RWPE1 (cell line): ENCODE measurements at places on chromosomes 1 and 21.

DNA sequence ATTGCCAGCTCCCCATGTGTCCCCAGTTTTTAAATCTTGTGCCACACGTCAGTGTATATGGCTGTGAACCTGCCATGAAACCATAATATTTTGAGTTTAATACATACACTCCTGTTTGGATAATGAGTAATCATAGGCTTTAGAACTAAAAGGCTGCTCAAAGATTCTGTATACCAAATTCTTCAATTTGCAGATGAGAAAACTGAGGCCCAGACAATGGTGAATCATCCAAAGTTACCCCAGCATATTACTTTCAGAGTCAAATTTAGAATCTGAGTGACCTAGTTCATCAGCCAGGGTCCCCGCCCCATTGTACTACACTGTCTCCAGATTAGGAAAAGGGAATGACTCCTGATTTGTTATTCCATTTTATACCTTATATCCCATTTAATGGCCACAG lies 224.6 kb downstream of the FGGY start:
- no peak for DNase-seq

DNA sequence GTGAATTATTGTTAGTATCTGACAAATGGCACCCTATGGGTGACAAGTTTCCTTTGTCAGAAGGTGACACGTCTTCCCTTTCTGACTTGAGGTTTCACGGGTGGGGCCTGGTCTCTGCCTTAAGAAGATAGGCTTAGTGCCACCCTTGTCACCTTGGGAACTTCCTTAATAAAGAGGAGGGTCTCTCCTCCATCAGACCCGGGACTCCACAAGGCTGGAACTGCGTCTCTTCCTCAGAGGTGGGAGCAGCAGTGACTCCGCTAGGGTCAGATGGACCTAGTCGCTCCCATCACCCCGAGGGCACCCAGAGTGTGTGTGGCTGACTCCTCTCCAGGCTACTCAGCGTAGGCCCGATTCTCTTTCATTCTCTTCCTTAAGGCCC lies 774 bp upstream of the WDTC1 start:
- DNase-seq = no peak

- DNase-seq = no peak
Measured at GRCh38 chr1:100512803-100513352, 25.1 kb upstream of the GPR88 start.

DNA sequence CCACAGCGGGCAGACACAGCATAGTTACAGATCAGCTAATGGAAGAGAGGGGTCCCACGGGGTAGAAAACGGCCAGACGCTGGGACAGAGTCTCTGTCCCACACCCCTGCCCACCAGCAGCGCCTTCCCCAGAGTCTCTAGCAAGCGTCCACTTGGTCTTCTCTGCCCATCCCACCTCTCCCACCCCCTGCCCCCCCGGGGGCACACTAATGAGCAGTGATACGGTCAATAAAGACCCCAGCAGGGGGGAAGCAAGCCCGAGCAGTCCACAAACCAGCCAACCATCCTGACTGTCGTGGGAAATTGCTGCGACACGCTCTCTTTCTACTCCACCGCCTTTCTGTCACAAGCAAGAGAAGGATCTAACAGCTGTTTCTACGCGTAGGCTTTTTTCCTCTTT lies 374.7 kb downstream of the NPHP4 start:
- DNase-seq = no peak

DNA sequence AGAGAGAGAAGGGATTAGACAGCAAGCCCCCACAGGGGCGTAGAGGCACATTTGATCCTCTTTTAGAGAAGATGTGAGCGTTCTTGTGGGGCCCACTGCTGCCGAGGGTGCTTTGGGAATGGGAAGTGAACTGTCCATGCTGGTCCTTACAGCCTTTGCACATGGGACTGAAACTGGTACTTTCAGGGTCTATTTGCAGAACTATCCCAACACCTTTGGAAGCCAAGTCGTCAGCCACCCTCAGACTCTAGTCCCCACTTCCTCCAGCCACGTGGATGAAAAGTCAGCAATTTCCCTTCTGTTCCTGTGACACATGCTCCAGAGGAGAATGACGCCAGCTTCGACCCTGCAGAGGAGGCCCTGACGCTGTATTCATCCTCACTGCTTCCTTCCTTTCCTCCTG lies 2.6 kb upstream of the RAB7B start:
- DNase-seq = no peak

DNA sequence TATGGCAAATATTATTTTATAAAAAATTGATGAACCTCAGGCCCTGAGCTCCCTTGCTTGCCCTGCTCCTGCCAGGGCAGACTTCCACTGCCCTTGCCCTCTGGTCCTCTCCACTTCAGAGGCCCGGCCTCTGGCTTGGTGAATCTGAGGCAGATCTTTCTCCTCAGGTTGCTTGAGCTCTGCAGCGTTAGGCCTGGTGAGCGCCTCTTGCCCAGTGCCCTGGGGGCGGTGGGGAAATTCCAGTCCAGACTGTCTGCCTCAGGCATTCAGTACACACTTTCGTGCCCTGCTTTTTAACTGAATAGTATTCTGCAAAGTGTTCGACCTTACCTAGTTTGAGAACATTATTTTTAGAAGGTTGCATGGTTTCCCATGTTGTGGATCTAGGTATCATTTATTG lies 98.2 kb downstream of the PCBP3 start:
- no peak for DNase-seq

GRCh38 chr1:117535821-117536220 lies 70.0 kb upstream of the TENT5C start:
- no peak for DNase-seq

DNA sequence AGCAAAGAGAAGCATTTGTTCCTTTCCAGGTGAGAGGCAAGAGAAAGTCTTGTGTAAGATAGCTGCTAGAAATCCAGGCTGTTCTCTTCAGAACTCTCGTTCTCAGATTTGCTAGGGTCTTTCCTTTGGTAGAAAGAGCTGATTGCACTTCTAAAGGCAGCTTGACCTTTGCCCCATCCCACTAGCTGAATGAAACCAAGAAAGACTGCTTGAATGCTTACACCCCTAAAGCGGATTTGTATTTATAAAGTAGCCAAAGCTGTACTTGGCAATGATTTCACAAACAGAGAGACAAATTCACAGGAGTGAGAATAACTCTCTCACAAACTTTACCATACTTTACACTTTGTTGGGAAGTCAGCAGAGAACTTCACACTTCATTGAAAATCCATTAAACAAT lies 424.1 kb downstream of the TTLL7 start:
- DNase-seq = no peak

GRCh38 chr21:21434944-21435343 lies 436.7 kb downstream of the NCAM2 start:
- DNase-seq = no peak

DNA sequence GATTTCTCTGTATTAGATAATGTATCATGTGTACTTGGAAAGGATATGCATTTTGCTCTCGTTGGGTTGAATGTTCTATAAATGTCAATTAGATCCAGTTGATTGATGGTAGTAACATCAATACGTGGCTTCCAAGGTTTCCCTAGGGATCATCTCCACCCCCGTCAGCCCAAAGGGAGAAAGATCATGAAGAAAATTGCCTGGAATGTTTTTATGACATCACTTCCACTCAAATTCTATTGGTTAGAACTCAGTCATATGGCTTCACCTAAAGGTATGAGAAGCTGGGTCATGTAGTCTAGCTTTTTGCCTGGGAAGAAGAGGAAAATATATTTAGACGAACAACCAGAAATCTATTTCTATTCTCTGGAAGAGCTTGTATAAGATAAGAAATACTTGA lies at the start of gene C1orf185:
TSS of gene C1orf185 (plus strand) at position 253 of the 400 bp plus-strand sequence. CDS start at position 259, 6 bp downstream.
- no peak for DNase-seq

DNA sequence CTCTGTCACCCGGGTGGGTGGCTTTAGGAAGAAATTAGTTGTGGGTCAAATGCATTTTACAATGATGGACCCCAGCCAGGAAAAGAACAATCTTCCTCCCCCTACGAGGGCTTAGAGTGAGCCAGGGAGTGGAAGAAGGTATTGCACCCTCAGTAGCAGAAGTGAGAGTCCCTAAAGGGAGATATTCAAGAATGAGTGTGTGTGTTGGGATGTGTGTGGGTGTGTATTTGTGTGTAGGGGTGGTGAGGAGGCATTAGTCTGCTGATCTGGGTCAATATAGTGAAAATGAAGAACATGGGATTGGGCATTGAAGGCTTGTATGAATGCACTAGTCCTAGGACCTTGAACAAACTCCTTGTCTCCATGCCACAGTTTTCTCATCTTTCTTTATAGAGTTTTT lies 85.2 kb upstream of the RUNX1 start:
- no peak for DNase-seq

- no peak for DNase-seq
Measured at GRCh38 chr1:22787636-22788035, 77.0 kb downstream of the EPHB2 start.

DNA sequence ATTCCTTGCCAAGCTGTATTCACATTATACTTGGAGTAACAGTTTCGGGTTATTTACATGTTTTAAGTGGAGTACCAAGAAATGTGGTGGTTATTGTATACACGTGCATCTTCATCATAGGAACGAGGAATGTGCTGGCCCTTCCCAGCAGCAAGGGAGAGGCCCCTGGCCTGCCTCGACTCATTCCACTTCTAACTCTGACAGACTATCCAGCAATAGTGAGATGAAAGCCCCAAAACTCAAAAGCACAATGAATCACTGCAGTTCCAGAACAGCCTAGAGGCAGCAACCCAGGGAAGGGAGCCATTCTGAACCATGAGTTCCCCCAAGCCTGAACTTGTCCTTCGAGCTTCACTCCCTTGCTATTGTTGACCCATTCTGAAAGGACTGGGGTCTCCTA lies 23.1 kb downstream of the FAM89A start:
- peak; percentile 49 for DNase-seq

GRCh38 chr1:91876040-91876470 lies 9.9 kb downstream of the TGFBR3 start:
- no peak for DNase-seq

DNA sequence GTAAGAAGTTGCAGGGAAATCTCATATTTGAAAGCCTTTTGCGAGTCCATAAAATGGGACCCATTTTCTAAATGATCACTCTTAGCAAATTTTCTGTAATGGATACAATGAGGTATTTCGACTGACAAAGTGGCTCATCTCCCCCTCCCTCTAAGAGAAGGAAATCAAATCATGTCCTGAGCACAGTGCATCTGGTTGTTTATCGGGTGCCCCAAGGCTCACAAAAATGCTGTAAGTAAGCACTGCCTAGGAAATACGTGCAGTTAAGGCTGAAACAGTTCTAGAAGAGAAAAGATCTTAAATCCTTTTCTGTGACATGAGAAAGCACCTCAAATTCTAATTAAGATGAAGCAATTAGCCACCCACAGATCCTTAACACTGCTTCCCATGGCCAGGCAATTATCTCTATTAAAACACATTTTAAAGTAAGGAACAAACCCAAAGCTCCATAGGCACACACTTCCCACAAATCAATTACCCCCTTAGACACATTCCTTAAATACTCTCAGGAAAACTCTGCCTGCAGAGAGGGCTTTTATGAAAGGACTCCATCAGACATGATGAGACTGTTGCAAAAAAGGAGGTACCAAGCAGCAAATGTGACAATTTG lies 216.3 kb downstream of the KCNH1 start:
- DNase-seq = no peak

GRCh38 chr1:245087723-245088122 lies 67.1 kb upstream of the KIF26B start:
- no peak for DNase-seq

DNA sequence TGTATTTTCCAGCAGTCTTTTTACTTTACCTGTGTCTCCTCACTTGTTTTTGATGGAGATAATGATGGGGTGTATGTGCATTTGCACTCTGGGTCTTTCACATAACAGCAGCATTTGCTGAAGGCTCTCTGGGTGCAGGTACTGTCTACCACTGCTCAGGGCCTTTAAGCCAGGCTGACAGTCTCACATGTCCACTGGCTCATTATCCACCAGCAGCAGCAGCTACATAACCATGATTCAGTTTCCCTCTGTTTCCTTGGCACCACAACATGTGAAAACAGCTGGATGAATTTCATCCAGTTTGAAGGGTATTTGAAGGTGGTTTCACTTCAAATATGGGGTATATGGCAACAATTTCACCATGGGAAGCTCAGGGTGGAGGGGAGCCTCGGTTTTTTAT lies 41.2 kb upstream of the ROR1 start:
- DNase-seq = no peak

DNA sequence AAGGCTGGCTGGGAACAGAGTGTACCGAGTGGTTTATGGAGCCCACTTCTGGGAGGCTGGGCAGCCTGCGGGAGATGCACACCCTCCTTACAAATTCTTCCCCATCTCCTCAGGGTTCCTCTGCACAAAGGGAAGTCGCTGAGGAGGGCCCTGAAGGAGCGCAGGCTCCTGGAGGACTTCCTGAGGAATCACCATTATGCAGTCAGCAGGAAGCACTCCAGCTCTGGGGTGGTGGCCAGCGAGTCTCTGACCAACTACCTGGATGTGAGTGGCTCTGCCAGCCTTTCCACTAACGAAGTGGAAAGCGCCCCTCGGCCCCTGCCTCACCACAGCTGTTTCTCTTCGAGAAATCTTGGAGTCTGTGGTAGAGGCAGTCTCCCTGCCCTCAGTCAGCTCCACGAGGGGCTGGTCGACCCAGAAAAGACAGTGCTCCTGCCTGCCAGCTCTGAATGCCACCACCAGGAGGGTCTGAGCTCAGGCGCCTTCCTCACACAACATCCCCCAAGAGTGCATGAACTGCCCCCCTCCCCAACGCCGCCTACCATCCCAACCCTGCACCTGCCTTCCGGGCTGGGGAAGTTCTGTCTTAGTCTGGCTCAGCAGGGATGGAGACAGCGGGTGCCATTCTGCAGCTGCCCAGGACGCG lies 31.8 kb downstream of the PROK1 start:
- no peak for DNase-seq

GRCh38 chr1:91651243-91651642 lies 150.6 kb downstream of the CDC7 start:
- DNase-seq = no peak

DNA sequence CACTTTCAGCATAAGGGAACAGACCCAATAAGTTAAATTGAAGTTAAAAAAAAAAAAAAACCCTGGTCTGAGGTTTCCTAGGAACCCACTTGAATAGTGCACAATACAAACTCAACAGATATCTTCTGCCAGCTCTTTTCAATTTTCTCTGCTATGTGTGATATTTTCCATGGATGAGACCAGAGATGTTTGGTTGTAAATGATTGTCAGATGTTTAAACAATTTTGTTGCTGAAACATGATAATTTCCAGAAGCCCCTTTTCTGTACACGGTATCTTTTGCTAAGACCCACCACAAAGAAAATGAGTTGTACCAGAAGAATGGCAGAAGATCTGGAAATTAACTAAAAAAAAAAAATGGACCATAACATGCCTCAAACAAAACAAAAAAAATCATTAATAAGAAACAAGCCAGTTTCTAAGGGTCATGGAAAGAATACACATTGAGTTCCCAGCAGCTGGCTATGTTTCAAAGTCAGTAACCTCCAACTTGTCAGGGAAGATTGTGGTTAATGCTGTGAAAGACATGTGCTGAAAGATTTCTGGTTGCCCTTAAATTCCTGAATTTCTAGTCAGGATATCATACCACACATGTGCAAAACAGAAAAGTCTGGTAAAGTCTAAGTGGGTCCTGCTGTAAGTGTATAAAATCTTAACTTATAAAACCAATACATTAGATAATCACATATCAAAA lies 35.6 kb upstream of the MGST3 start:
- DNase-seq = no peak
